ENCODE measurements at places on chromosomes 16 and 17. TPM values are rescaled to one million over a fixed set of nuclear protein-coding genes. Genes with fewer than 3 reads are reported as not detected.

Gene CD79B
- total RNA-seq: 0.81 TPM

Gene CDK12
- 27.0 TPM for total RNA-seq

Gene ZG16
- total RNA-seq: 1.3 TPM

Gene CCDC200
- not detected for total RNA-seq

Gene TBX2
- 7.4 TPM for total RNA-seq

Gene SCNN1G
- not detected for total RNA-seq

Gene CMTM3
- total RNA-seq: 2.0 TPM
